Smooth muscle cell of the brain vasculature (primary cell): ENCODE measurements at places on chromosomes 1 and 21.

DNA sequence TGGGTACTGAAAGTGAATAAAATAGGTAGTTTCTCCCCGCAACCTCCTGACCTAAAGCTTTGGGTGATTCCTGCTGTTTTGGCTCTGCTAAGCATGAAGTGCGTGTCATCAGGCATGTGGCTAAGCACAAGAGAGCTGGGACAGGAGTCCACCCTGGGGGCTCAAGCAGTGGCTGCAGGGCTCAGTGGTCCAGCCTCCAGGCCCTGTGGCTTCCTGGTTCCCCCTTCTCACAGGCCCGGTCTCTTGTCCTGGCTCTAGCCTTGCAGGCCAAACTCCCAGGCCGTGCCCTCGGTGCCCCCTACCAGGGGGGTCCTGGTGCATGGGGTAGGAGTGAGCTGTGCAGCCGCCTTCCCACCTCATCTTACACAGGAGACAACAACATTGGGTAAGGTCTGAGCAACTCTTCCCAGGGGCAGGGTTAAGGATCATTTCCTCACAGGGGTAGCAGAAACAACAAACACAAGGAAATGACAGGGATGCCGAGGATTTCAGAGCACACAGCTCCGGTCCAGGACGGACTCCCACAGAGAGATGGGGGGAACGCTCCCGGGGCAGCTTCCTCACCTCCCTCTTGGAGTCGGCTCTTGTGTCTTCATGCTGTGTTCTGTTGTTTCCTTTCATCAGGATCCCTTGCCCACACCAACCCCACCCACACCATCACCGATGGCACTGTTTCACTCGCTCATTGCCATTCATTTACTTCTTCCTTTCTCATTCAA is 19.8 kb upstream of the SLC2A1 start:
- peak; percentile 75 for DNase-seq

GRCh38 chr1:82125119-82125518 is 324.4 kb downstream of the ADGRL2 start:
- DNase-seq, result no peak

DNA sequence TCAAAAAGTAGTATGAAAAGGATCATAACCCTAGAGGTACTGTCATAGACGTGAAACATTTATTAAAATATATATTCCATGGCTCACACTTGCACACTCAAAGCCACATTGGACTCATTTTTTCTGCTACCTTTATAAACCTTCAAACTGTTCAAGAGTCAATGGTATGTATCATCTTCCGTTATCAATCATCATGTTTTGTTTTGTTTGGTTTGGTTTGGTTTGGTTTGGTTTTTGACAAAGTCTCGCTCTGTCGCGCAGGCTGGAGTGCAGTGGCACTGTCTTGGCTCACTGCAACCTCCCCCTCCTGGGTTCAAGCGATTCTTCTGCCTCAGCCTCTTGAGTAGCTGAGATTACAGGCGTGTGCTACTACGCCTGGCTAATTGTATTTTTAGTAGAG is 1.8 kb downstream of the IFNAR2 start:
- DNase-seq, result no peak

DNA sequence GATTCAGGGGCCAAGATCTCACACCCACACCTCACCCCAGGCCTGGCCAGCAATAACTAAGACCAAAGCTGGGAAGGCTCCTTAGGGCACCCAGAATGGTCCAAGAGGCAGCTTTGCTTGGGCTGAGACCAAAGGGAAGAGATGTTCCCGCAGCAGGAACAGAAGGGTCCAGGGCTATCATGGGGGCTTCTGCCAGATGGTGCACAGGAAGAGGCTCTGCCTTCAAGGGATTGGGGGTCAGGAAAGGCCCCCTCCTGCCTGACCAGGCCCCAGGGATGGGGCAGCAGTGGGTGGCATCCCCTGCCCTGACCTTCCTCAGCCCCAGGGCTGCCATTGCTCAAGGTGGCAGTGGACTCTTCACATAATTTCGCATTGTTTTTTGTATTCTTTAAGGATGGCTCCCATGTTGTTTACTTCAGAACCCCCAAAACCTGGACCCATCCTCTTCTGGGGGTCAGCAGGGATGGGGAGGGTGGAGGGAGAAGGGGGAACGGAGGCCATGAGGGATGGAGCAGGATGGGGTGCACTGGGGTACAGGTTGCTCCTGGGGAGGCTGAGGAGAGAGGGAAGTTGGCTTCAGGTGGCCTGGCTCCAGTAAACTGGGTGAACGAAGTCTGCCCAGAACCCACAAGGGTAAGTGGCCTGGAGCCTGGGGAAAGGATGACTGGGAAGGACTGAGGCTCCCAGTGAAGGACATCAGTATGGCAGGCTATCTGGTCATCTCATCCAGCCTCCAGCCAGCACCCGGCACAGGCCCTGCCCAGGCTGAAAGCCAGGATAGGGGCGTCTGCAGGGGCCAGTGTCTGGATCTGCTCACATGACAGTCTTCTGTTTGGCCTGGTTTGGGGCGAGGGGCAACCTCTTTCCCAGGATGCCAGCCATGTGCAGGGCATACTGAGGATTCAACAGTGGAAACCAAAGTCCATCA is 2.6 kb upstream of the NADK start:
- DNase-seq, result no peak

DNA sequence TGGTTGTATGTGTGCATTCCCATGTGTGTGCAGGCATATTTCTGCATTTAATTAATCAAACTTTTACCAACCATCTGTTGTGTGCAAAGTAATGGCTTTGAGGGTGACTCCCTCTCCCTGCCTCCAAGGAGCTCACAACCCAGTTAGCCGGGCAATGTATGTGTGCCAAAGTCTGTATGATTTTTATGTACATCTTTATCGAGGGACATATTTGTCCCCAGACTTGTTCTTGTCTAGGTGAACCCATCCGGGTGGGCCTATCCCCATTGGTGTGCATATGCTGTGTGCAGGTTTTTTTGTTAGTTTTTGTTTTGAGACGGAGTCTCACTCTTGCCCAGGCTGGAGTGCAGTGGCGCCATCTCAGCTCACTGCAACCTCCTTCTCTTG is 1.8 kb downstream of the SYTL1 start:
- no peak for DNase-seq

GRCh38 chr1:114126261-114127095 is 27.2 kb downstream of the SYT6 start:
- DNase-seq, result no peak

DNA sequence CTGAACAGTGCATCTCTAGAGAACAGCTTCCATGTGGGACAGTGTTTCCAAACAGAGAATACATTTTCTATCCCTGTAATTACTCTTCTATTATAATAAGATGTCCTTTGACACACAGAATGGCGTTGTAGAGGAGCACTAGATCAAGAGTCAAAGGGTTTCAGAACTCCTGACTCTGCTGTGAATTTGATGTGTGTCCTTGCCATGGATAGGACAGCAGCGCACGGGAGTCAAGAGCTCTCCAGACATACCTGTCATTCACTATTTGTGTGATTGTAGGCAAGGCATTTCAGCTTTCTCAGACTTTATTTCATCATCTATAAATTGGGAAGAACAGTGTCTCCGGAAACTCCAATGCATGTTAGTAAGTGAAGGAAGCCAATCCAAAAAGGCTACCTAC is 176.4 kb downstream of the RGS7 start:
- DNase-seq, result no peak

GRCh38 chr1:162903246-162903645 is 42.3 kb upstream of the CCDC190 start:
- DNase-seq, result no peak
